Stimulated activated CD8-positive, alpha-beta memory T cell treated with anti-CD3 and anti-CD28 coated beads, Interleukin-7, amount 100 ng/mL, for 1 hour (primary cell): ENCODE measurements at places on chromosomes 3 and 15.

GRCh38 chr3:136804141-136804540, 14.8 kb upstream of the SLC35G2 start:
- DNase-seq, result no peak

- no peak for DNase-seq
These were observed 79.4 kb downstream of the AAGAB start for GRCh38 chr15:67174864-67175573.

GRCh38 chr3:71055257-71056001, 528.1 kb downstream of the FOXP1 start:
- no peak for DNase-seq

DNA sequence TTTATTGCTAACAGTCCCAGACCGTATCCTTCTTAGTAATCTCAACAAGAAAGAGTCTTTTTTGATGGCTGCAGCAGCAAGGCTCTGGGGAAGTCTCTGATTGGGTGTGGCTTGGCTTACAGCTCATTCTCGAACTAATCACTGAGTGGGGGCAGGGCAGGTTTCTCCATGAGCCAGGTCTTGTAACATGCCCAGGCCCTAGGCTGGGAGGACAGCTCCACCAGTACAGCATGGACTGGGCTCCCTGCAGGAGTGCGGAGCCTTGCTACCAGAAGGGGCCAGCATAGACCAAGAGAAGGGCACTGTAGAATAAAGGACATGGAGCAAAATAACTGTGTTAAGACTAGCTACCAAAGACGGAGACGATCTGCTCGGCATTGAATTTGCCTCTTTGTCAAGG, 7.2 kb downstream of the CD276 start:
- DNase-seq, result no peak

GRCh38 chr3:24985668-24986067, 442.4 kb upstream of the RARB start:
- no peak for DNase-seq

GRCh38 chr15:79310612-79310984, 314 bp upstream of the TMED3 start:
- no peak for DNase-seq

GRCh38 chr15:44598892-44599291, 61.9 kb downstream of the EIF3J start:
- no peak for DNase-seq

DNA sequence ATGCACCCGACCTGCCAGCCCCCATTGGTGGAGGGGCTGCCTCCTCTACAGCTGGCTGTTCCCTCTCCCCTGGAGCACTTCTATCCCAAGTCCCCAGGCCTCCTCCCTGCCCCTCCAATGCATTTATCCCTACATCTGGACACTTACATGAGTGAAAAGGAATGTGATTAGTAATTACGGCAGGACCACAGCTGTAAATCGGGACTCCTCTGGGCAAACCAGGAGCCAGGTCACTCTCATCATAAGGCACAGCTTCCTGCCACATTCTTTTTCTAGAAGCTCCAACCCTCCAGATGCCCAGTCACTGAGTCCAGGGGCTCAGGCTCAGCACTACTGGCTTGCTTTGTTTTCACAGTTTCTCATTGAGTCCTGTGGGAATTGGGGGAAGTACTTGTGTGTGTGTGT, 54.3 kb downstream of the IL20RB start:
- DNase-seq, result no peak

GRCh38 chr3:173770796-173771573, 373.4 kb downstream of the NLGN1 start:
- DNase-seq, result no peak

- no peak for DNase-seq
These were observed 364.1 kb downstream of the CGGBP1 start for GRCh38 chr3:87694678-87695077.

GRCh38 chr15:82554849-82555248, 14.6 kb upstream of the RPS17 start:
- DNase-seq, result no peak

- no peak for DNase-seq
These were observed 1.4 kb upstream of the ETFA start for GRCh38 chr15:76312540-76313174.

DNA sequence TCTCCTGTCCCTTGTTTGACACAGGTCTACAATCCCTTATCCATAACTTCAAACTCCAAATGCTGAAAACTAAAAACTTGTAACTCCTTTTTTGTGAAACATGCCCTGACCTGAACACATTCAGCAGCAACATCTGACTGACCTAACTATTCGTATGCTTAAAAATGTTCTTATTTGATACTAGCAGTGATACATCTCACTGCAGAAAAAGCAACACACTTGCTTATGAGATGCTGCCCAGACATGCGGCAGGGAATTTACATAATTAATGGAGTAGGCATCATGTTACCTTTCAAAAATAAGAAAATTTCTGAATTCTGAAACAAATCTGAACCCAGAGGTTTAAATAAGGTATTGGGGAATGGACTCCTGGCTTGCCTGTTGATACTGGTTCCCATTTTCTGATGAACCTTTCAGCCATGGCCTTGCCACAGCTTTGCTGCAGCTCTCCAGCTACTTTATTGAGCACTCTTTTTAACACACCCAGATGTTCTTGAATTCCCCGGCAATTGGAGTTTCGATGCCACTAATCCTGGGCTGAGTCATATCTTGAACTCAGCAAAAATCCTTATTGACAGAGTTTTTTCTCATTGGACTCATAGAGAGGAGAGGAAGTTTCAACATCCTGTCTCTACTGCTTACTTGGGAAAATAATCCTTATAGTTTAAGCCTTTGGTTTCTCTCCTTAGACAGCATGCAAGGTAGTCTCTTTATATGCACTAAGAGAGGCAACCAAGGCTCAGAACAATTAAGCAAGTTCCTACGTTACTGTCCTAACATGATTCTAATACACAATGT, 296.6 kb upstream of the LMCD1 start:
- no peak for DNase-seq

DNA sequence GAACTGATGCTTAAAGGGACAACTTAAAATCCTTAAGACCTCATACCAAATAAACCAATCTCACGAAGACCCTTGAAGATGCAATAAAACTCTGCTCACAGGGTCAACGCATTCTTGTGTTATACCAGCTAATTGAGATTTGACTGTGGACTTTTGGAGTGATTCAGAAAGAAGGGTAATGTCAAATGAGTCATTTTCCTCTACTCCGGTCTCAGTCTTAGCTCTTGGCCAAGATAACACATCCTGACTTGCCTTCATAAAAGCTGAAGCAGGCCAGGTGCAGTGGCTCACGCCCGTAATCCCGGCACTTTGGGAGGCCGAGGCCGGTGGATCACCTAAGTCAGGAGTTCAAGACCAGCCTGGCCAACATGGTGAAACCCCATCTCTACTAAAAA, 3.8 kb downstream of the PKM start:
- no peak for DNase-seq

DNA sequence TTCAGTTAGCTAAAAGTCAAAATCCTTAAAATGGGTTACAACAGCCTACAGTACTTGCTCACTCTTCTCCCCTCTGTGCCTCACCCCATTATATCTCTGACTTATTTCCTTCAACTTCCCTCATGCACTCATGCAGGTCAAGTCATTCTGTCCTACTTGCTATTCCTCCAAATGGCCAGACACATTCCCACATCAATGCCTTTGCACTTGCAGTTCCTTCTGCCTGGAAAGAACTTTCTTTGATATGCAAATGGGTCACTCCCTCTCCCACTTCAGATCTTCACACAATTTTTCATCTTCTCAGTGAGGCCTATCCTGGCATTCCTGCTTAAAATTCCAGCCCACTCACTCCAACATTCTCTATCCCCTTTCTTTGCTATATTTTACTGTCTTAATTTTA, 547.2 kb upstream of the TGFBR2 start:
- DNase-seq, result no peak

- no peak for DNase-seq
These were observed 291.2 kb upstream of the KCNMB2 start for GRCh38 chr3:178244733-178245709.

- DNase-seq, result no peak
These were observed 194.6 kb downstream of the FAM43A start for GRCh38 chr3:194879991-194880939.

DNA sequence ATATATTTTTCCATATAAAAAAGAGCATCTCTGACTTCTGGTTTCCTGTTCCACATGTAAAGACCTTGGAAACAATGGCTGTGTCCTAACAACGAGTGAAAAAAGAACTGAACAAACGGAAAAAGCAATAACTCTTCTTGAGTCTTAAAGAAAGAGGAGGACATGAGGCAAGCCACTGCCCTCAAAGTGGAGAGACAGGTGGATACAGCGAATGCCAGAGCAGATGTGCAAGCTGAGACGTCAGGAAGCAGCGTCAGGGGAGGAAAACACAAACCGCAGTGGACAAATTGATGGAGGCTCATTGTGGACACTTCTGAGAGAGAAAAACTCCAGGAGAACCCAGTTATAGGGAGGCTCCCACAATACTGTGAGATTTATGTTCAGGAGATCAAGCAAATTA, 208.0 kb upstream of the MME start:
- no peak for DNase-seq

GRCh38 chr15:66945286-66945685, 120.1 kb upstream of the SMAD3 start:
- DNase-seq, result no peak

DNA sequence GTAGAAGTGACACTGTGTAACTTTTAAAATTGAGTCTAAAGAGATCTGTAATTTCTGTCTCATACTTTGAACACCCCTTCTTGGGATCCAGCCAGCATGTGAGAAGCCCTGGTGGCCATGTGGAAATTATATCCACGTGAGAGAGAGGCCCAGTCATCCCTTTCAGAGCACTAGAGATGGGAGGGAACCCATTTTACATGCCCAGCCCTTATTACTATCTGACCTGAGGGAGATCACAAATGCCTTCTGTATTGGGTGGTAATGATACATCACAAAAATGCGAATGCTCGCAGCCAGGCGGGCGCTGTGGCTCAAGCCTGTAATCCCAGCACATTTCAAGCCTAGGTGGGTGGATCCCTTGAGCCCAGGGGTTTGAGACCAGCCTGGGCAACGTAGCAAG, 27.3 kb upstream of the TRAK1 start:
- DNase-seq, result no peak

- DNase-seq, result no peak
These were observed 68.0 kb downstream of the MRPL46 start for GRCh38 chr15:88399021-88399685.

GRCh38 chr3:79369306-79369705, 398.5 kb downstream of the ROBO1 start:
- no peak for DNase-seq

DNA sequence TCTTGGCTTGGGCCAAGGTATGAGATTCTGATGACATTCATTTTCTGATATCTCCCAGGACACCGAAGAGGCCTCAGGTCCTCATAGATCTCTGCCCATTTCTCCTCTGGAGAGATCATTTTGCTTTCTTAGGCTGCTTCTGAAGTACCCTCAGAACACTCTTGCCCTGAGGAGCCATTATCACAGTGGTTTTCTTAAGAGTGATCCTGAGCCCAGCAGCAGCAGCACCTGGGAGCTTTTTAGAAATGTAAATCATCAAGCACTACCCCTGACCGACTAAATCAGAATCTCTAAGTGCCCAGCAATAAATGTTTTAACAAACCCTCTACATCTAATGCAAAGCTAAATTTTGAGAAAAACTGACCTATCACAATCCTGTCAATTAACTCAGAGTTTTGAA, 40.6 kb upstream of the SLC9A9 start:
- DNase-seq, result no peak

DNA sequence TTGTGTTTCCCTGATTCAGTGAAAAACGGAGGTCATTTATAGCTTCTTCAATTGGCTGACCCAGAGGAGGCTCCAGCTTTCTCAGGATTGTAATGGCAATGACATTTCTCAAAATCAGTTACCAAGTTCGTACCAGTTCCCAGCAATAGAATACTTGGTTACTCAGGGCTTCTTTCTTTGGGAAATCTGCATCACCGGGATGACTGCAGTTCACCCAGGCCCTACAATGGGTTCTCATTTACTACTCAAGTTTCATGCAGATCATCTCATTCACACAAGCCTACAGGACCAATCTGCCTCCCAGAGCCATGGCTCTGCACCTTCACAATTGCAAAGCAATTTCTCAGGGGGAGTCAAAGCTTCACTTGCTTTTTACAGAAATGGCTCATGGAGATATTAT, 109.6 kb downstream of the FHIT start:
- no peak for DNase-seq

DNA sequence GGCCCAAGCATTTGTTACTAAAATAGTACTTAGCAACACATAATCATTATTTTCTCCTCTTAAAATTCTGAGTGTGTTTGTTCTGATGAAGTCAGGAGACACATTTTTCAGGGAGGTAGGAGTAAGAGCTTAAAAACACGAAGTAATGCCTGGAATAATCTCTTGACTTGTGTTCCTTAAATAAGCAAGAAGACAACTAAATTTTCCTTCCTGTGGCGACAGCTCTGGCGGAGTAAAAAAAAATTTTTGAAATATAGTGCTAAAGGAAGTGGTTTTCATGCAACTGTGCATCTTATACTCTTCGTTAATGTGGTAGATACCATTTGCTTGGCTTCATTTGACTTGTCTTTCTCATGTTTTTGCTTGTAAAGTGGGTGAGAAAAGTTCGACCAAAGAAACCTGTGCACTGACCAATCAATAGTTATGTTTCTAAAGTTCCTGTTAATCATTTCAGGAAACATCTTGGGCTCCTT, 11.1 kb upstream of the MBNL1 start:
- DNase-seq, result no peak

- DNase-seq, result no peak
These were observed 200.8 kb upstream of the GOLGA6L4 start for GRCh38 chr15:84034578-84035398.

DNA sequence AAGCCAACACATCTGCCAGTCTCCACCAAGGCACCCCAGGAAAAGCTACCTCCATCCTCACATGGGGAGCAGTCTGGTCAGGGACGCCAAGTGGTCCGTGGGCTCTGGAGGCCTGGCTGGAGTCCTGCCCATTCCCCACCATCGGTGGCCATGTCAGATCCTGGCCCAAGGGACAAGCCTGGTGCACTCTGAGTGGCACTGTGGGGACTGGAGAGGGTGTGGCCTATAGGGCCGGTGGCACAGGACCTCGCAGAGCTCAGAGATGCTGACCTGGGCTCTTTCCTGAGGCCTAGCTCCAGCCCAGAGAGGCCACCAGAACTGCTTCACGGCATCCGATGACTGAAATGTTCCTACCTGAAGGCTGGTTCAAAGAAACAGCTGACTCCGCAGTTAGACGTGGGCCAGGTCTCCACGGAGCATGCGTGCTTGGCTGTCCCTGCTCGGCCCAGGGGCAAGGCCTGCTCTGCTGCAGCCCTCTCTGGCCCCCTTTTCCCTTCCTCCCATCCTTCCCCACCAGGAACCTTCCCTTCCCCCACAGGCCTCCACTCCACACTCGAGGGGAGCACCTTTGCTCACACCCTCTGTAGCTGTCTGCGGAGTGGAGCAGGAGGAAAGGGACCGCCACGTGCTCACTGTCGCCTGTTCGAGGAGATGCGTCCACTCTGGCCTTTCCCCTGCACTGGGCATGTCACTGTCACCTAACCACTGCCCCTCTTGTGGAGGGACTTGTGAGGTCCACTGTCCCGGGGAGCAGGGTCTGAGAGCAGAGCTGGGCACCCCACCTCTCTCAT, 119.3 kb downstream of the CHSY1 start:
- no peak for DNase-seq

GRCh38 chr3:170731281-170731680, 138.7 kb downstream of the RPL22L1 start:
- no peak for DNase-seq
